Ecto neural progenitor cell (in vitro differentiated cells): ENCODE measurements at places on chromosomes 5 and 9.

- DNase-seq: no peak
These were observed at the start of gene LRRC14B for GRCh38 chr5:191036-191948. LRRC14B (plus strand) TSS chr5:191495; CDS start chr5:191539, 44 bp downstream.

- DNase-seq: peak; percentile 80
These were observed 20.3 kb upstream of the NINJ1 start for GRCh38 chr9:93154293-93154903.

- DNase-seq: no peak
These were observed 328.6 kb downstream of the PIK3R1 start for GRCh38 chr5:68544091-68544647.

GRCh38 chr9:20402273-20402875, 219.9 kb downstream of the MLLT3 start:
- no peak for DNase-seq

GRCh38 chr5:93296338-93296737, 284.7 kb downstream of the NR2F1-AS1 start:
- DNase-seq: no peak

- DNase-seq: peak; percentile 71
These were observed 56.2 kb downstream of the PLAC8L1 start for GRCh38 chr5:146048994-146049703.

- no peak for DNase-seq
These were observed 38.2 kb downstream of the TRIP13 start for GRCh38 chr5:930866-931265.

GRCh38 chr9:75933982-75934381, 43.5 kb downstream of the PCSK5 start:
- DNase-seq: no peak

- no peak for DNase-seq
These were observed 16.9 kb downstream of the TEK start for GRCh38 chr9:27125936-27126335.
